ENCODE measurements at places on chromosomes 2 and 18.
A peak's percentile ranks its signal among the peaks of the same experiment; 100 is the strongest.

GRCh38 chr2:208320686-208321085, 54.6 kb downstream of the PIKFYVE start:
- DNase-seq = peak; percentile 64

DNA sequence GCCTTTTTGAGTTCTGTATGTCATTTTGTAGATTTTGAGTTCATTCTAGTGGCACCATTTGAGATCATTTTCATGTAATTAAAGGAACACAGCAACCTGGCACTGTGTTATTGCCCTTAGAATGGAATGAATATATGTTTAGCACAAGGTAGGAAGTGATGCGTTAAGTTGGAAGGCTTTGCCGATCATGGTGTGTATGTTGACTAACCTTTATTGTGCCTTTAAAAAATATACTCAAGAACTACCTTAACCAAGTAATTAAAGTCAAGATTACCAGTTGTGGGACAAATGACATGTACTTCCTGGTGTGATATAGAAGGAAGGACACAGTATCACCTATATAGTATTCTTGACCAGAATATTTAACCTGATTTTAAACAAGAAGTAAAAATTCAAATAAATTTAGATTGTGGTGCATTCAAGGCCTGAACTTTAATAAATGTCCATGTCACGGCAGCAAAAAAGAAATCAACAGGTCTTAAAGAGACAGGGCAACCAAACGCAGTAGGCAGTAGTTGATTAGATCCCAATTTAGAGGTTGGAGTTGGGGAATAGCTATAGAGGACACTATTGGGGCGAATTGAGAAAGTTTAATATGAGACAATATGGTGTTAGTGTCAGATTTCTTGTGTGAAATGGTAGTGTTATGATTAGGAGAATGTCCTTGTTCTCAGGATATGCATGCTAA, 68.6 kb downstream of the MSH2 start:
- no peak for DNase-seq

- DNase-seq = no peak
These were observed 121.6 kb downstream of the ARL4C start for GRCh38 chr2:234375176-234375880.

GRCh38 chr2:75340560-75340959, 141.2 kb upstream of the TACR1 start:
- no peak for DNase-seq

DNA sequence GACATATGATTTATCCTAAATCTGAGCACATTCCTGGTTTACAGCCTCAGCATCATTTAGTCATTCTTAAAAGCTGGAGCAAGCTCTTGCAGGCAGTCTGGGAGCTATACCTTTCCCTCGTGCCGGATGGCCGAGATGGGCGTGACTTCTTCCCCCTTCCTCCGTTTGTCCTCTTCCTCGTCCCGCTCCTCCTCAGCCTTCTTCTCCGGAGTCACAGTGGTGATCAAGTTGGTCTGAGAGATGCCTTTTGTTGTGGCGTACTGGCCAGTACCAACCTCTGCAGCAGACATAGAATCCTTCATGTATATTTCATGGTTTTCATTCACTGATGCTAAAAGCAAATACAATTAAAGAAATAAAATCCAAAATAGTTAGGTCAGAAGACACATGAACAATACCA, 124.1 kb upstream of the ZBTB14 start:
- no peak for DNase-seq

GRCh38 chr2:84779781-84780180, 101.1 kb downstream of the TRABD2A start:
- no peak for DNase-seq

DNA sequence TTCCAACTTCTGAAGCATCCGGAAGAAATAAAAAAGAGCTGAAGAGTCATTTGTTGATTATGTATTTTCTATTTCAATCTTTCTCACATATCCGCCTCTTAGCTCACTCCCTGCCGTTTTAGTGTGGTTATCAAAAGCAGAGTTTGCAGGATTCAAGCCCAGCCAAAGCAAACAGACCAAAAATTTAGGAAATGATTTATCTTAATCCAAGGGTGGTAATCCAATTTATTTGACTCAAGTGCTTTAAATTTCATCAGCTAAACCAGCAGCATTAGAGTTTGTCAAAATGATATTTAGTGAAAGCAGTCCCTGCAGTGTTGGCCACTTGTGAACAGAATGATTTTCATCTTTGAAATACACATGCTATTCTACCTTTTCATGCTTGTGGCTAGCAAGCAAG, 129.3 kb upstream of the CCDC68 start:
- no peak for DNase-seq

Data from cardiac fibroblast (primary cell).